ENCODE measurements at places on chromosomes 3 and 15. TPM values are rescaled to one million over a fixed set of nuclear protein-coding genes. Genes with fewer than 3 reads are reported as not detected.

DNA sequence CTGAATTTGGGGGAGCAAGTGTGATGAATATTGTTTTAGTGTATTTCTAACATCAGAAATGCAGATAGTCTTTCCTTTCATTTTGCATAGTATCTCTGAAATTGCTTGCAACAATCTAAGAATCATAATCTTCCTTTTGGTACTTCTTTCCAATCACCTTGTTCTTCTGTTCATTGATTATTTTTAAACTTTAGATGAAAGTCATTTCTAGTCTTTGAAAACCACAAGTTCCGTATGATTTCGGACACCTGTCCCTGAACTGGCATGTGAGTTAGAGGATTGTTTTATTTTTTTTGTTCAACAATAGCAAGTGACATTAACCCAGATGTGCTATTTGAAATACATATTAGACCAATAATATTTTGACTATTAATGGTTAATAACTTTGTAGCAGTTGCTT is 329.7 kb downstream of the UNC13C start:
- DNase-seq = no peak

DNA sequence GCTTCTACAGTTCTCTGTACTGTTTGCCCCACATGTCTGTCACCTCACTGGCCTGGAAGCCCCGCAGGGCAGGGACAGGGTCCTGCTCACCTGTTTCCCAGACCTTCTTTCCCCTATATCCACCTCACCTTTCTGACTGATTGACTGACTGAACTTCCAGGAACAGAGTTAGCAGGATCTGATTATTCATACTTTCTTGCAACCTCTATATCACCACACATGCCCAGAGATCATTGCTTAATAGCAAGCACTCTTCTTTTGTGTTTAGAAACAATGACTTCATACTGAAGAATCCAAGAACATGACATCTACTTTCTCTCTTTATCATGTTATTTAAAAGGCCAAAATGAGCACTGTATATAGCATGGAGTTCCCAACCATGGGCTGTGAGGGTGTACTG is 18.0 kb upstream of the CLEC3B start:
- peak; percentile 47 for DNase-seq

BOC gene
- total RNA-seq = 2.4 TPM

BSN gene
- total RNA-seq = 0.17 TPM

DNA sequence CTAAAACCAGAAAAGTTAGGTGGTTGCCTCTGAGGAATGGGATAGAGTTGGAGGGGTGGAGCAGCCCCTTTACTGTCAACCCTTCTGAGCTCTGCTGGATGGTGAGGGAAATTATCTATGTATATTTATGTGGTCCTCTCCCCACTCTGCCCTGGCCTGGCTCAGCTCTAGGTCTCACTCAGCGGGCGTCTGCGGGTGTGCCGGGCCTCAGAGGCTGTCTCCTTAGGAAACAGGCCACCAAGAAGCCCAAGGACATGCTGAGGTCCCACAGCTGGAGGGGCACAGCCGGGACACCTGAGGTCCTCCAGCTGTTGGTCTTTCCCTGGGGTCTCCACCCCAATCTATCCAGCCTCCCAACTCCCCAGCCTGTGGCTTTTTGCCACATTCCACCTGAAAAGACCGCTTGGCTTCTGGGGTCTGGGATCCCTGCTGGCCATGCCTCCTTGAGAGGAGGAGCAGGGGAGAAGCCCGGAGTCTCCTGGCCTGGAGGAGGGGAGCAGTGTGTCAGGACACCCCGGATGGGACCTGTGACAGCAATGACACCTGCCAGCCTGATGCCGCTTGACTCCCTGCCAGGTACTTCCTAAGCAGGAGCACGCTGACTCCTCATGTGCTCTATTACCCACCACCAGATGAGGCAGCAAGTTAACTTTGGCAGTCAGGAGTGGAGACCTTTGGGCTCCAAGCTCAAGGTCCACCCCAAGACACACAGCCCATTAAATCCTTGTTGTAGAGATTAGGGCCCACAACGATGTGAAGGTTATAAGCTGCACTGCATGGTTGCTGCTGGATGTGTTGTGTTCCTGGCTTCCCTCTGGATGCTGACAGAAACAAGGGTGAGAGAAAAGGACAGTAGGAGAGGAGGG is at the start of gene SLC28A1:
TSS of gene SLC28A1 (plus strand) at position 747 of the 866 bp plus-strand sequence. CDS start 3,099 bp downstream, outside the sequence.
- DNase-seq = no peak

SLC27A2 gene
- total RNA-seq = not detected

GRCh38 chr15:52419494-52419893 is 109.2 kb downstream of the MYO5A start:
- no peak for DNase-seq

DNA sequence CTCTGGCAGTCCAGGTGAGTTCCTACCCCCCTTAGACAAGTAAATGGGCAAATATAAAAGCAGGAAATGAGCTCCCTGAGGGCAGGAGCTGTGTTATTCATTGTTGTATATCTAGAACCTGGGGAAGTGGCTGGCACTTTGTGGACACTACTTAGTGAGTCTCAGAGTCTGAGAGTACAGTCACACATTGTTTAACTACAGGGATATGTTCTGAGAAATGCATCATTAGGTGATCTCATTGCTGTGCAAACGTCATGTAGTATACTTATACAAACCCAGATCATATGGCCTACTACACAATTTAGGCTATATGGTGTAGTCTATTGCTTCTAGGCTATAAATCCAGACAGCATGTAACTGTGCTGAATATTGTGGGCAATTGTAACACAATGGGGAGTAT is 52.4 kb downstream of the DRD3 start:
- DNase-seq = no peak

- DNase-seq = no peak
These were observed 59.6 kb downstream of the BDH1 start for GRCh38 chr3:197495999-197496745.

- no peak for DNase-seq
These were observed 66.1 kb upstream of the PFN2 start for GRCh38 chr3:150036780-150037179.

DNA sequence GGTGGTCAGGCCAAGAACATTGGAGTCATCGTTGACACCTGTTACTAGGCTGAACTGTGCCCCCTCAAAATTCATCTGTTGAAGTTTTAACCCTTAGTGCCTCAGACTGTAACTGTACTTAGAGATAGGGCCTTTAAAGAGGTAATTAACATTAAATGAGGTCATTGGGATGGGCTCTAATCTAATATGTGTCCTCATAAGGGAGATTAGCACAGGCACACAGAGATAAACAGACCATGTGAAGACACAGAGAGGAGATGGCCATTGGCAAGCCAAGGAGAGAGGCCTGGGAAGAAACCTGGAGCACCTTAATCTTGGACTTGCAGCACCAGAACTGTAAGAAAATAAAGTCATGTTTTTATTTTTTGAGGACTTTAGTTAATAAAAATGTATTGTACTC is 59.6 kb downstream of the PLCL2 start:
- no peak for DNase-seq

- DNase-seq = no peak
These were observed 48.0 kb downstream of the B3GNT5 start for GRCh38 chr3:183300996-183301562.

- DNase-seq = peak; percentile 37
These were observed 206.8 kb upstream of the TGFBR2 start for GRCh38 chr3:30399394-30400181.

SLC12A1 gene
- total RNA-seq = not detected

GRCh38 chr3:60728006-60728405 is 523.2 kb downstream of the FHIT start:
- no peak for DNase-seq

- no peak for DNase-seq
These were observed 28.0 kb downstream of the DNAJC19 start for GRCh38 chr3:180961552-180961951.

DNA sequence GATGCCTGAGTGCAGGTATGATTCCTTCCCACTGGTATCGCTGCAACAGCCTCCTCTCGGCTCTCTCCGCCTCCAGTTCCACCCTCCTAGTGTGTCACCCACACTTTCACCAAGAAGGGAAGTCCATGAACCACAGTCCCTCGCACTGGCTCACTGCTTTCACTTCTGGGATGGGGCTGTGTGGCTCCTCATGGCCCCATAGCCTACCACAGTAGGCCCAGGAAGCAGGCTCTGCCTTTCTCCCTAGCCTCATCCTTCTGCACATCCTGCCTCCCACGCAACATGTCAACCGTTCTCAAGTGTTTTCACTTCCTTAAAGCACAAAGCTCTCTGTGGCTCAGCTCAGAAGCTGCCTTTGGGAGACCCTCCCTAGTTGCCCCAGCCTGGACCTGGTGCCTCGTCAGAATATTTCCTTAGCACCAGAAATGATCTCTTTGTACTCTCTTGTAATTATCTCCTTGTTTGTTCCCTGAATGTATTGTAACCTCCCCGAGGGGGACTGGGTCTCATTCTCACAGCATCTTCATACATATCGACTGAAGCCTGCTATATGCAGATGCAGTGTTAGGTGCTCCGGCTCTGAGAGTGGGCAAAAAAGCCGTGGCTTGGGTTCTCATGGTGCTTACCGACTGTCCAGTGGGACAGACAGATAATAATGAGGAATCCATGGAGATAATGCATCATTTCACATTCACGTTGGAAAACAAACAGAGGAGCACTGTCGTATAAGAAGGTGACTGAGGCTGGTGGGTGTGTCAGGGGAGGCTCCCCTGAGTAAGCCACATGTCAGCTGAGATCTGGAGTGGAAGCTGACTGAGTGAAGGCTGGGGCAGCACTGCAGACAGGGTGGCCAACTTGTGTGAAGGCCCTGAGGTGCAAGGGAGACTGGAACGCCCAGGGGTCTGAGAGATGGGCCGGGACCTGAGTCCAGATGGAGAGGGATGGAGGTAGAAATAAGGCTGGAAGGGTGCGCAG is 107.1 kb downstream of the DGKG start:
- DNase-seq = no peak

- no peak for DNase-seq
These were observed 50.4 kb upstream of the LARS2 start for GRCh38 chr3:45337839-45338470.
